Iris pigment epithelial cell (primary cell): ENCODE measurements at places on chromosomes 7 and 10.
A peak's percentile ranks its signal among the peaks of the same experiment; 100 is the strongest.

DNA sequence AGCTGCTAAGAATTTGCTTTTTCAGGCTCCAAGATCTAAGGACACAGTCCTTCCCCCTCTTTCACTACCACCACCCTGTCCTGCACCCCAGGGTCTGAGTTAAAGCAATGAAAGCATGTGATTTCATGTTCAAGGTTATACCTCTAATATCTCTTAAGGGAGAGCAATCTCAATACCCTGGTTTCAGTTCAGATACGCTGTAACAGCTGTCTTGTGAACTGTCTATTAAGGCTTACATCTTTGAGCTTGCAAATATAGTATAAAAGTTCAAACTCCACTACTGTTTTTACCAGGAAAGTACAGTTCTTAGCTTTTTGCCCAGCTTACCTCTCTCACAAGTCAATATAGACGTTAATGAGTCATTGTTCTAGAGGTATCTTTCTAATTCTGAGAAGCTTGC is 2.6 kb downstream of the CPVL start:
- no peak for DNase-seq

GRCh38 chr7:45890902-45891461 is 2.7 kb downstream of the IGFBP1 start:
- DNase-seq = peak; percentile 42

GRCh38 chr10:77405771-77406241 is 231.8 kb downstream of the KCNMA1 start:
- peak; percentile 54 for DNase-seq

- no peak for DNase-seq
These were observed 453.4 kb downstream of the PLXNA4 start for GRCh38 chr7:132122901-132123300.

DNA sequence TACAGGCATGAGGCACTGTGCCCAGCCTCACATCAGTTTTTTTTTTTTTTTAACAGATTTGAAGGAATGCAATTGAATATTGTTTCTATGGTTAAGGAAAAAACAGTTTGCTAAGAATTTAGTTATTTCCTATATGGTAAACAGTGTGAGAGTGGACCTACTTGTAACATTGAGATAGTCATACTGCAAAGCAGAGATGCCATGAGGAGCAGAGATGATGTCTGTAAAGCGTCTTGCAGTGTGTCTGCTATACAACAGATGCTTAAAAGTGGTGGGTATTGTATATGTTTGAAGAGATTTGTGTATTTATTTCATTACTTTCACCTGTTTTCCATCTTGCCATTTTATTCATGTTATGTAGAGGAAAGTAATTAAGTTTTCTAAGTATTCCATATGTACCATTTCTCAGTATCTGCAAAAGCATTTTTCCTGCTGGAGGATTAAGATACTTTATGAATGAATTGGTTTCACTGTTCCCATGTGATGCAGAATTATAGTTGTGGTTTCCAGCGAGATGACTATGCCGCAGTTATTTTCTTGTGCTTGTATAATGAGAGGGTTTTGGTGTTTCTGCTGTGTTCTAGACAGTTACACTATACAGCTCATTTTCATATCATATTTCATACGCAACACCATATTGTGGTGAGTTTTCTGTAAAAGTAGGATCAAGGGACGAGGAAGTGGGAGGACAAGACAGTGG is 26.6 kb downstream of the TET1 start:
- DNase-seq = no peak

- no peak for DNase-seq
These were observed 26.8 kb upstream of the ARMC3 start for GRCh38 chr10:22900841-22901601.

DNA sequence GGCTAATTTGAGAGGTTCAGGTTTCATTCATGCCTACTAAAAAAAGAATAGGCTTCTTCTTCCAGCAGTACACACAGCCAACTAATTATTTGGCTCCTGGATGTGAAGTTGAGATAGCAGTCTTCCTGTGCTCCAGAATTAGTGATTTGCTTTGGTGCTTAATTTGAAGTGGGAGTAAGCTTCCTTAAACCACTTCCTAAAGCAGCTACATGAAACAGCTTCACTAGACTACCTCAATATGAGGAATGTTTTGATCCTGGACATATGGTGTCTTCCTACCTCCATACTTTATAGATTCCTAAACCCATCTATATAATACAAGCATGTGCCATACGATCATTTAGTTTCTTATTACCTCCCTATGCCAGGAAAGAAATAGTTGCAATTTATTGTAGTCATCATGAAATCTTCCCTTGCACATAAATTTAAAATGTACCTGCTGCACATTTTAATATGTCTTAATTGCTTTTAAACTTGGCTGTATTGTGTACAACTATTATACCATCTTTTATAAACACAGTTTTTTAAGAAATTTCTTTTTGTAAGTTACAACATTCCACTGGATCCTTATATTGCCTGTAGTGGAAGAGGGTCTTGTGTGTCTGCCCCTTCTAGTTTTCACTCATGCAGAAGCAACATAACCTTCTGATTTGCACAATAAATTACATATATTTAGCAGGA is 8.6 kb downstream of the VIM start:
- DNase-seq = no peak

DNA sequence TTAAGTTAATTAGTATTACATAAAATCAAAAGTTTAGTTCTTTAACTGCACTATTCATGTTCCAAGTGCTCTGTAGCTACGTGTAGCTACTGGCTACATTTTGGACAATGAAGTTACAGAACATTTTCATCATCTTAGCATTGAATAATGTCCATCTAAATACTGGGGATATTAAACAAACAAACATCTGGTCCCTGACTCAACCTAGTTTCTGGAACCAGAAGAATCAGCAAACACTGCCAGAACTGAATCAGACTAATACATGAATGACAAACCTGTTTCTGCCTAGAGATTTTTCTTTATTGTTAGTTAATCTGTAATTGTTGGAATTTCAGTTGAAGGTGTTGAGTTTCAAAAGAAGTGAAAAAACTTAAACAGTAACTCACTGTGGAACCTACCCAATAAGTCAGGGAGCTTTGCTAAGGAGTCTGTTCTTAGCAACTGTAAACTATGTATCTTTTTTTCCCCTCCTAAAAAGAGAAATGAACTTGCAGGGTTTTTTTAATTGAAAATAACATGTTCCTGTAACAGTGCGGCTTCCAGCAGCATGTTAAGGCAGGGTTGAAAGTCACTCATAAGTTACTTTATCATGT is 58.3 kb downstream of the CDK13 start:
- DNase-seq = peak; percentile 82

DNA sequence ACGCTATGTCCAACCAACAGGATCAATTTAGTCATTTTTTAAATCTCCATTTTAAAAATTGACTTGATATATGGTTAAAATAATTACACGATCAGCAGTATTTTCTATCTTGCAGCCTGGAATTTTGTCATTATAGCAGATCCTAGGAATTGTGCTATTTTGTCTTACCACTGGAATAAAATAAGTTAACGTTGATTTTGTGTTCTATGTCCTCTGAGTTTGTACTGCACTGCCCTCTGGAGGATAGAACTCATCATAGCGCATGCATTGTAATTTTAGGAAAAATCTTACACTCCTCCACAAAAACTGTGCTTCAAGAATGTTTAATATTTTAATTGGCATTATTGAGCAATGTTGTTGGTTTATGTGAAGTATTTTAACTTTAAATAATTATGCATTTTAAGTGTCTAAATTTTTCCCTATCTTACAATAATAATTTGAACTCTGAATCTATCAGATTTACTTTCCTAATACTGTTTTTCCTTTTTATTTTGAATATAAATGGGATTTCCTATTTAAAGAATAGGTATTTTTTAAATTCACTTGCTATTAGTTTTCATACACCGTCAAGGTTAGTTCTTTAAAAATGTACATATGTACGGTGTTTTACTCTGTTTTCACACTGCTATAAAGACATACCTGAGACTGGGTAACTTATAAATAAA is 220.1 kb downstream of the PPP1R3A start:
- DNase-seq = peak; percentile 29

GRCh38 chr10:104099269-104099668 is 13.6 kb upstream of the COL17A1 start:
- peak; percentile 83 for DNase-seq

- DNase-seq = no peak
These were observed 332.6 kb upstream of the KLF6 start for GRCh38 chr10:4117604-4118003.

- peak; percentile 55 for DNase-seq
These were observed 28.6 kb upstream of the SLC16A12 start for GRCh38 chr10:89563861-89564478.

GRCh38 chr10:75111907-75112679 is 637 bp downstream of the SAMD8 start:
- peak; percentile 54 for DNase-seq

DNA sequence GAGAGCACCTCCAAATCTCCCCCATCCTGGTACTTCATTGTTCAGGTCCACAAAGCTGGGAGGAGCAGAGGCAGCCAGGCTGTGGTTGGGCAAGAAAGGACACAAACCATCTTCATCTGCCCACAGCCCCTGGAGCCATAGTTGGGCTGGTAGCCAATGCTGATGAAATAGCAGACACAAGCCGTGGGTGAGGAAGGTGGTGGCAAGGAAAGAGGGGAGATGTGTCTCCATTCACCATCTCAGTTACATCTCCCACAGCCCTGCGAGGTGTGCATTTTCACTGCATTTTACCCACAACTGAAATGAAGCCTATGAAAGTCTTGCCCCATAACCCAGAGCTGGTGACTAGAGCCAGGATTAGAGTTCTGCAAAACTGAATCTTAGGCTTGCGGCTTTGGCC is 35.0 kb downstream of the PIK3AP1 start:
- no peak for DNase-seq

DNA sequence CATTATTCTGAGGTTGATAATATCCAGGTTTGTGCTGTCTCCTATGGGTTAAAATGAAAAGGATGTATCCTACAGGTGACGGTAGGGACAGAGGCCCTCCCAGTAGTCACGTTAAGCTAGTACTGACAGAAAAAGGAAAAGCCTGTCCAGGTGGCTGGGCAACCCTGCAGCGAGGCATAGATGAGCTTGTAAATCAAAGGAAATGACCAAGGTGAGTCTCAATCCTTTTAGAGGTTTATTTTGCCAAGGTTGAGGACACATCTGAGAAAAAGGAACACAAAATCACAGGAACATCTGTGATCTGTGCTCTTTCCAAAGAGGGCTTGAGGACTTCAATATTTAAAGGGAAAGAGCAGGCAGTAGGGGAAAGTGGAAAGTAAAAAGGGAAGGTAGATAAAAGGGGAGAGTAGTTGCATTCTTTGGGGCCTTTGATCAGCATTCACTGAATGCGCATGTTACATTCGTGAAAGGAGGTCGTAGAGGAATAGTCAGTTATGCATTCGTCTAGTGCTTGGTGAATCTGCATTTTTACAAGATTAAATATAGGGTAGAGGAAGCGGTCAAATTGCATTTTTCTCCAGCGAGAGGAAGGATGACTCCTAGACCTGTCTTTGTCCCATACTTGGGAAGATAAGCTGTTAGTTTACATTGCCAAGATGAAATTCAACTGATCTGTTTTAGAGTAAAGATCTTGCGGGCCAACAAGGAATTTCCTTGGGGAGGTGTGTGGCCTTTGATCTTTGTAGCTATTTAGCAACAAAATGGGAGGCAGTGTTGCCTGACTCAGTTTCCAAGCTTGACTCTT is 884 bp upstream of the GSTO1 start:
- DNase-seq = peak; percentile 52

DNA sequence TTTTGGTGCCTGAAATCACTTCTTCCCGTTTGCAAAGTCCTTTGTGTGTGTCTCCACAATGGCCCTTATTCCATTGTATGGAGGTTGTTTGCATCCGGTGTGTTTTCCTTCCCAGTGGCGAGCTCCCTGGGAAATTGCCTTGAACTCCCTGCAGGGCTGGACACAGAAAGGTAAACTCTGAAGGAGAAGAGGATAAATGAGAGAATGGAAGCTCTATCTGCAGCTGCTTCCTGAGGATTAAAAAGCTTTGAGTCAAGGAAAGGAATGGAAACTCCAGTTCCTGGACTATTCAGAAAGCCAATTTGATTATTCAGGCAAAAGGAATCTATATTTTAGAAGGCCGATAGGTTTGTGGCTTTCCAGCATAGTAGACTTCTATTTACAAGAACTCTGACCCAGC is 4.4 kb upstream of the GRK5 start:
- DNase-seq = peak; percentile 76

- peak; percentile 96 for DNase-seq
These were observed 509.0 kb upstream of the PODXL start for GRCh38 chr7:132065193-132065988.

- peak; percentile 55 for DNase-seq
These were observed 161.9 kb downstream of the SH2D4B start for GRCh38 chr10:80699602-80700039.

- DNase-seq = no peak
These were observed 73.7 kb downstream of the EVX1 start for GRCh38 chr7:27316311-27316710.

DNA sequence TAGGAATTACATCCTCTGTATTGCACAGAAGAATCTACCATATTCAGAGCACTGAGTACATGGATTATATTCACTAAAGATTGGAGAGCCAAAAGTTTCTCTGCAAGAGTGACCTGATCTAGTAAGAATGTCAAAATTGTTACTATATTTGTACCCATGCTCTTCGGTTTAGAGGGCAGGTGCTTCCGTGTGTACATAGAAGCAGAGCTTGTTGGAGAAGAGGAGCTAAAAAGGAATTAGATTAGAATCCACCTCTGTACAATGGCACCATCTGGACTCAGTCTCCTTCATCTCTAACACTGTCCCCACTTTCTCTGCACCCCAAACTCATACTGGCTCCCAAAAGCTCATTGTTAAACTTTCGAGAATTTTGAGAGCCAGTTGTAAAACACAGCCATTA is 8.3 kb downstream of the CALD1 start:
- DNase-seq = no peak

DNA sequence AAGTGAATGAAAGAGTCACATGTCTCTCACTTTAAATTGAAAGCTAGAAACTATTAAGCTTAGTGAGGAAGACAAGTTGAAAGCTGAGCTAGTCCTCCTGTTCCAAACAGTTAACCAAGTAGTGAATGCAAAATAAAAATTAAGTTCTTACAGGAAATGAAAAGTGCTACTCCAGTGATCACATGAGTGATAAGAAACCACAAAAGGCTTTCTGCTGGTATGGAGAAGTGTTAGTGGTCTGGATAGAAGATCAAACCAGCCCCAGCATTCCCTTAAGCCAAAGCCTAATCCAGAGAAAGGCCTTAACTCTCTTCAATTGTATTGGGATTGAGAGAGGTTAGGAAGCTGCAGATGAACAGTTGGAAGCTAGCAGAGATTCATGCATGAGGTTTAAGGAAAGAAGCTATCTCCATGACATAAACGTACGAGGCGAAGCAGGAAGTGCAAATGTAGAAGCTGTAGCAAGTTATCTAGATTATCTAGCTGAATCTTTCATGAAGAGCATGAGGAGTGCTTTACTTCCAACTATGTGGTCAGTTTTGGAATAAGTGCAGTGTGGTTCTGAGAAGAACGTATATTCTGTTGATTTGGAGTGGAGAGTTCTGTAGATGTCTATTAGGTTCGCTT is 261.6 kb downstream of the MDFIC start:
- DNase-seq = peak; percentile 47

- DNase-seq = peak; percentile 50
These were observed 314.6 kb downstream of the FRMD4A start for GRCh38 chr10:14016011-14016536.

DNA sequence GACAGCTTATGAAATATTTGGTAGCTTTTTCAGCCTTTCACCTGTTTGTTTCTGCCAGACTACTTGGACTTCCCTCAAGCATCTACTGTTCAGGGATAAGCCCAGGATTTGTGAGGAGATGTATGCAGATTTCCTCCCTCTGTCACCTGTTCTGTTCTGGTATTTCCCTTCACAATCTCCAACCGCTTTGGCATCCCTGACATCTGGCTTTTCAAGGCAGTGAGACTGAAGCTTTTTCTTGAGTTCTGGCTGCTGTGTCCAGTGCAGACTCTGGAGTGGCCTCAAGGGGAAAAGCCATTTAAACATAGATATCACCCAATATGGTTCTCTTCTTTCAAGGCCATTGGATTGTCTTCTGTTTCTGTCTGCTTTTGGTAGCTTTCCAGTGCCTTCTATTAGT is 369.7 kb downstream of the LRMDA start:
- no peak for DNase-seq
